ENCODE measurements at places on chromosomes 12 and 14.

GRCh38 chr14:94372021-94372605 lies 16.3 kb downstream of the SERPINA1 start:
- DNase-seq = no peak
- H3K36me3 ChIP-seq = no peaks in the 10 kb centered on the region
- no peak overlapping the region for H3K4me3 ChIP-seq
- no peaks in the 10 kb centered on the region for H3K4me1 ChIP-seq

DNA sequence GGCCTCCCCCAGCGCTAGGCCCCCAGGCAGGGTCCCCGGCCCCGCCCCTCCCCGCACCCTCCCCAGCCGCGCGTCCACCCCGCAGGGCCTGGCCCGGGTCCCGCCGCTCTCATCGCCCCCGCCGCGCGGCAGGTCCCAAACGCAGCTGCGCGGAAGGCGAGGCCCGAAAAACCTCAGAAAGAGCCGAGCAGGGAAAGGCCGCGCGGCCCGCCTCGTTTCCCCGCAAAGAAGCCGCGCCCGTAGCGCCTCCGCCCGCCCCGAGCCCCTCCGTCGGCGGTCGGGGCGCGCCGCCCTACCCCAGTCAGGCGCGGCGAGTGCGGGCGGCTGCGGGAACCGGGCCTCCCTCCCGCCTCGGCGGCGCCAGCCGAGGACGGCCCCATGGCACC lies 324 bp downstream of the POLE start:
- H3K27me3 ChIP-seq = no peaks in the 10 kb centered on the region
- peak overlapping the region; percentile 83 for H3K27ac ChIP-seq
- H3K4me3 ChIP-seq = peak overlapping the region; percentile 58
- peaks cover 20% of the 10 kb centered on the region for H3K4me1 ChIP-seq

DNA sequence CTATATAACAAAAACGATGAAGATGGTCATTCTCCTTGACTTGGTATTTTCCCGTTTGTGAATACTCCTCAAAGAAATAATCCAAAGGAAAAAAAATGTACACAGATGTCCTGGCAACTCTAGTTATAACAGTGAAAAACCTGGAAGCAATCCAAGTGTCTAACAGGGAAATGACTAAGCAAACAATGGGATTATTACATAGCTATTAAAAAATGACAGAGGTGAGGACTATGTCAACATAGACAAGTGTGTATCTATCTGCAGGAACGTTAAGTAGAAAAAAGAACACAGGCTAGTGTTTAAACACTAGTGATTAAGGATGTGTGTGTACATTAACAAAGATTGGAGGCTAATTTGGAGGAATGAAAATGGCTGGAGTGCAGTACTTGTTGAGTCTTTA lies 5.9 kb upstream of the APOLD1 start:
- no peaks in the 10 kb centered on the region for H3K27me3 ChIP-seq
- no peak for DNase-seq
- H3K4me3 ChIP-seq = no peak overlapping the region
- no peak overlapping the region for H3K27ac ChIP-seq
- no peaks in the 10 kb centered on the region for H3K36me3 ChIP-seq
- H3K4me1 ChIP-seq = peaks cover 8% of the 10 kb centered on the region

GRCh38 chr14:55977392-55978150 lies 140.6 kb upstream of the PELI2 start:
- H3K27me3 ChIP-seq = no peaks in the 10 kb centered on the region
- H3K4me1 ChIP-seq = peaks cover 17% of the 10 kb centered on the region
- peak overlapping the region; percentile 59 for H3K27ac ChIP-seq
- no peaks in the 10 kb centered on the region for H3K36me3 ChIP-seq

GRCh38 chr14:35956376-35957085 lies 130.4 kb downstream of the BRMS1L start:
- no peak overlapping the region for H3K27ac ChIP-seq
- H3K4me3 ChIP-seq = no peak overlapping the region
- no peaks in the 10 kb centered on the region for H3K27me3 ChIP-seq
- DNase-seq = no peak
- H3K4me1 ChIP-seq = no peaks in the 10 kb centered on the region
- H3K36me3 ChIP-seq = no peaks in the 10 kb centered on the region

DNA sequence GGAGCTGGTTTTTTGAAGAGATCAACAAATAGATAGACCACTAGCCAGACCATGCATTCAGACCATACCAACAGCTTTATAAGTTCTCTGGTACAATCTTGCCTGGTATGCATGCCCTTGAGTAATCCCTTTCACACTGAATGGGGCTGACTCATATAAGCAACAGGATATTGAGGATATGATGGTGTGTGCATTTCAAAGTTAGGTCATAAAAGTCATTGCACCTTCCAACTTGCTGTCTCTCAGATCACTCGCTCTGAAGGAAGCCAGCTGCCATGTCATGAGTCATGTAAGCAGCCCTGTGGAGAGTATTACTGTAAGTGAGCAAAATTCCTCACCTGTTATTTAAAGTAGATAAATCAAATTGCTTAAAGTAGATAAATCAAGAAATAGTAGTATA lies 45.0 kb upstream of the OR6J1 start:
- no peak overlapping the region for H3K4me3 ChIP-seq
- H3K27me3 ChIP-seq = peaks cover 6% of the 10 kb centered on the region
- H3K4me1 ChIP-seq = no peaks in the 10 kb centered on the region
- no peak overlapping the region for H3K27ac ChIP-seq

DNA sequence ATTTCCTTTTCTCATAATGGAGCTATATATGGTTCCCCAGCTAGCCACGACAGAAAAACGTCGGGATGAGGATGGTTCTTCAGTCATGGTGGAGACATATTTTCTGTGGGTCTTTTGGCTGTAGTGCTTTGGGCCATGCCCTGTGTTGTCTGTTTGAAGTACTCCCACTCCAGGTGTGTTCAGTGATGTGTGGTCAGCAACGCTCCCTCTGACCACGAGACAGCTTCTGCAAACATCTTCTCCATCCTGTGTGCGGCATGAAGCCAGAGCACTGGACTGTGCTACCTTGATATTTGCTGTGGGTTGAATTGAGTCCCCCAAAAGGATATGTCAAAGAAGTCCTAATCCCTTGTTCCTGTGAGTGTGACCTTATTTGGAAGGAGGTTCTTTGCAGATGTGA lies 931.2 kb downstream of the NRXN3 start:
- H3K27me3 ChIP-seq = no peaks in the 10 kb centered on the region
- no peak for DNase-seq
- H3K4me1 ChIP-seq = no peaks in the 10 kb centered on the region
- H3K36me3 ChIP-seq = no peaks in the 10 kb centered on the region
- H3K27ac ChIP-seq = no peak overlapping the region

DNA sequence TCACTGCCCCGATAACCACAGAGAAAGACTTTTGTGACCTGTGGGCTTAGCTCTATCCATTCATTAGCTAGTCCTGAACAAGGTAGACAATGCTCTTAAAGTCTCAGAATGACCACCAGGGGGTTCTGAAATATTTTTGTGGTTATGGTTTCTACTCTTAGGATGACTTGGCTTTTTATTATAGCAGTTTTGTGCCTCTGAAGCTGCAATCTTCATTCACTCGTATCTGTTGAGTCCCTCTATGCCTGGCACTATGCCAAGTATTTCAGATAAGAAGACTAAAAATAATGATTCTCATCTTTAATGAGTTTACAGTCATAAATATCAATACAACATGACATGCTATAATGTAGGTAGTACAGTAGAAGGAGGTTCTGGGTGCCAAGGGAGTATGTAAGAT lies 130.8 kb upstream of the TRHDE start:
- H3K4me3 ChIP-seq = no peak overlapping the region
- no peaks in the 10 kb centered on the region for H3K36me3 ChIP-seq
- no peak overlapping the region for H3K27ac ChIP-seq
- H3K4me1 ChIP-seq = no peaks in the 10 kb centered on the region

- no peak for DNase-seq
- no peak overlapping the region for H3K27ac ChIP-seq
- no peak overlapping the region for H3K4me3 ChIP-seq
These were observed 1428.3 kb downstream of the AACS start for GRCh38 chr12:126493366-126494108.

DNA sequence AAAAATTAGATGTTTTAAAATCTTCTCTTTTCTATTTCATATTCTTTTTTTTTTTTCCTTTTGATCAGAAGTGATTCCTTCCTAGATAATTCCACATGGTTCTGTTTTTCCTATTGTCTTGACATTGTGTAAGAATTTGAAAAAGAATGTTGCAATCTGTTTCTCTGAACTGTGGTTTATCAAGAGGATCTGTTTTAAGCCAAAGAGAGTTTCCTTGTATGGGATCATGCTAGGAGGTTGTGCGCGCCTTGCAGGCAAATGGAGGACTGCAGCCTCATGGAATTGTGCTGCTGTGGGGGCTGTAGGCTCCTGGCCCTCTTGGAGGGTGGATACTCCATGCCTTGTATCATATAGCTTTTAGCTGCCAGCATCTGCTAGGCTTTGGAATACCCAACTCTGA lies 43.3 kb upstream of the MBIP start:
- peaks cover 5% of the 10 kb centered on the region for H3K4me1 ChIP-seq
- H3K27me3 ChIP-seq = no peaks in the 10 kb centered on the region
- no peaks in the 10 kb centered on the region for H3K36me3 ChIP-seq
- H3K27ac ChIP-seq = no peak overlapping the region

- no peak overlapping the region for H3K4me3 ChIP-seq
- H3K27ac ChIP-seq = no peak overlapping the region
- no peaks in the 10 kb centered on the region for H3K4me1 ChIP-seq
- no peak for DNase-seq
- no peaks in the 10 kb centered on the region for H3K36me3 ChIP-seq
These were observed 113.2 kb downstream of the APAF1 start for GRCh38 chr12:98758331-98758730.

- DNase-seq = no peak
- no peaks in the 10 kb centered on the region for H3K36me3 ChIP-seq
- no peak overlapping the region for H3K4me3 ChIP-seq
- peaks cover 8% of the 10 kb centered on the region for H3K27me3 ChIP-seq
- no peak overlapping the region for H3K27ac ChIP-seq
These were observed 277.7 kb downstream of the VRK1 start for GRCh38 chr14:97074856-97075255.

All from transverse colon (tissue), 4 donors.